ENCODE measurements at places on chromosomes 16 and 17.

DNA sequence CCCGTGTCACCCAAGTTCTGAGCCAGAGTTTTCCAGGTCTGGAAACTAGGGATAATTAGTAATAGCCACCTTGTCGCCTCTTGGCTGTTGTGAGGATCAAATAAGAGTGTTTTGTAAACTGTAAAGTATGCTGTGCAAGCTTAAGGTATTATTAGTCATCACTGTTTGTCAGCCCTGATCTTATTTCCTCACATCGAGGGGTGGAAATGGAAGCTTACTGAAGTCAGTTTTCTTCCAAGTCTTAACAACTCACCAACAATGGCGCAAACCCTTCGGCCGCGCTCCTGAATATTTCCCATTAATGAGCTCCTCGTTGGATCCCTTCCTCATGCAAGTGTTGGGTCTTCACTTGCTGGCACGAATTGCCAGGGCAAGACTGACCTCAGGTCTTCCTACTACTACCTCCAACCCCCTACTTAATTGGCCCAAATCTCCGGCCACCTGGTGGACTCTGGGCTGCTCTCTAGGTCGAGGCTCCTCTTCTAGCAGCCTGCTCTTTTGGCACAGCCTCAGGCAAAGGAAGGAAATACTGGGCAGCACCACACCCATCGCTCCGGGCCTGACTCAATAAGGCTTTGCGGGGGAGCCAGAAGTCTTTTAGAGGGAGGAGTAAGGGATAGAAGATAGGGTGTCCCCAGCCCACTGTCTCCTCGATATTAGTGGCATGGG is 885 bp upstream of the SLC35B1 start:
- DNase-seq: no peak

- DNase-seq: no peak
Measured at GRCh38 chr17:46894476-46895151, 28.3 kb upstream of the GOSR2 start.

DNA sequence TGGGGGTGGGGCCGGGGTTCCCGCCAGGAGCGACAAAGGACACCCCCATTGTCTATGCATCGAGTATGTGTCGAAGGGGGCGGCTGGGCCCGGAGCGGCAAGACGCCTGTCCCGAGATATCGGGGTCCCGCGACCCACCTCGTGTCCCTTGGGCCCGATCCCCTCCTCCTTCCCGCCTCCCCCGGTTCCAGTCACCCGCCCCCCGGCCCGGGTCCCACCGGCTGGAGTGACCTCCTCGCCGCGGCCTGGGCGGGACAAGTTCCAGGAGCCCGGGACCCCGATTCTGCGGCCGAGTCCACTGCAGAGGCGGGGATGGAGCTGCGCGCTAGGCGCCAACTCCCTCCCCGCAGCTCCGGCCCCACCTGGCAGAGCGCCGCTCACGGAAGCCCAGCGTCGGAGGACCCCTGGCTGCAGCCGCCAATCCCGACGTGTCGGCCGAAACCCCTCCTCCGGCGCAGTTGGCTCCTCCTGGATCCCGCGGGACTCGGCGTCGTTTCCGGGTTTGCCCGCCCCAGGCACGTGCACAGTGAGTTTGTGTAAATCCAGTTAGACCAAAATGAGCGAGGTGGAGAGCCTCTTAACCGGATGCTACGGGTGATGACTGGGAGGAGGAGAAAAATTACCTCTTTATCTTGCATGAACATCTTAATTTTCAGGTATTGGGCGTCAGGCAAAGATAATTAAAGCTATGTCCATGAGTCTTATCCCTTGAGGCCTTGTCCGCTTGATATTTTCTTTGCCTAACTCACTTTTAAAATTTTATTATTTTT is at the start of gene NMRAL1:
TSS of gene NMRAL1 (minus strand) at position 434 of the 770 bp plus-strand sequence. CDS start 493 bp downstream, outside the sequence.
- peak; percentile 97 for DNase-seq

DNA sequence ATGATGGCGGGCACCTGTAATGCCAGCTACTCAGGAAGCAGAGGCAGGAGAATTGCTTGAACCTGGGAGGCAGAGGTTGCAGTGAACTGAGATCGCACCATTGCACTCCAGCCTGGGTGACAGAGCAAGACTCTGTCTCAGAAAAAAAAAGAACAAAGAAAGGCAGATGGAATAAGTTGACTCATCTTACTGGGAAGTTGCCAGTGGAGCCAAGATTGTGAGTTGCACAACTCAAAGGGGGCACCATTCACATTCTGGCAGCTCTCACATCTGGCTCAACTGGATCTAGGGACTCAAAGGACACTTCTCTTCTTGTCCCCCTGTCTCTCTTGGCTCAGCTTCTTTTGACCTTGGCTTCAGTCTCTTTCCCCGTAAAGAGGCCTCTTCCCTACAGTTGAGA is 53.7 kb upstream of the ETV4 start:
- DNase-seq: no peak

GRCh38 chr16:12576878-12577277 is 226.8 kb downstream of the CPPED1 start:
- no peak for DNase-seq

- DNase-seq: peak; percentile 43
Measured at GRCh38 chr17:57612202-57613071, 132.7 kb downstream of the CCDC182 start.

DNA sequence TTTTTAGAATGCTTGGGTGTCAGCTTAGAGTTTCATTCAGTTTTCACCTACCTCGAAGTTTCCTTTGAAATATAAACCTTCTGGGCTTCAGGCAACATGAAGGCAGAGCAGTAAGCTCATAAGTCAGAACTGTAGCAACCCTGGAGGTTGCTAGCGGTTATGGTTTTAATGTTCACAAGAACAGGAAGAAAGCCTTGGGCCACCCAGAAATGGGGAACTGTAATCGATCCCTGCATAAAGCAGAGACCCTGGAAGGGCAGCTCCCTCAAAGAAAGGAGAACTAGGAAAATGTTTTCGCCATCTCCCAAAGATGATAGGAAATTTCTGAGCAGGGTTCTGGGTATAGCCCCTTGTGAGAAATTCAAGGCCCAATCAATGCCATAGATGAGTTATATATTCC is 47.8 kb upstream of the RASL10B start:
- DNase-seq: no peak

All from NCI-H1930 (cell line).